AG04450 (cell line): ENCODE measurements at places on chromosomes 4 and X. TPM values are rescaled to one million over a fixed set of nuclear protein-coding genes. Genes with fewer than 3 reads are reported as not detected.
A peak's percentile ranks its signal among the peaks of the same experiment; 100 is the strongest.

DNA sequence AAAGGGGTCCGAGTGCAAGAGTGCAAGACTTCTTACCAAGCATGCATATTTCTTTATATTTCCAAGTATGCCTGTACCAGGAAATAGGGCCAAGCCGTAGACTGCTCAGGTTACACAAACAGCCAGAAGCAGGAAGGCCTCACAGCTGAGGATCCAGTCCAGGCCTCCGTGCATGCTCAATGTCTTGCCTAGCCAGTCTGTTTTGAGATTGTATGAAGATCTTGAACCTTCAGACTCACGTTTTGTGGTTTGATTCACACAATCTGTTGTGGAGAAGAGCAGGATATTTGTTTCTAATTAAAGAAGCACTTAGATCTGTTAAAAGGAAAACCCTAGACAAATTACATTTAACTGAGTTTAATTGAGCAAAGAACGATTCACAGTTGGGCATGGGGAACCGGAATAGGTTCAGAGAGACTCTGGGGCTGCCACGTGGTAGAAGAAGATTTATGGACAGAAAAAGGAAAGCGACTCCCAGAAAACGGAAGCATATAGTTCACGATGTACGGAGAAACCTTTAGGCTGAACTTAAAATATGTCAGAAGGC, 1.2 kb downstream of the MGST2 start:
- no peak for DNase-seq

DNA sequence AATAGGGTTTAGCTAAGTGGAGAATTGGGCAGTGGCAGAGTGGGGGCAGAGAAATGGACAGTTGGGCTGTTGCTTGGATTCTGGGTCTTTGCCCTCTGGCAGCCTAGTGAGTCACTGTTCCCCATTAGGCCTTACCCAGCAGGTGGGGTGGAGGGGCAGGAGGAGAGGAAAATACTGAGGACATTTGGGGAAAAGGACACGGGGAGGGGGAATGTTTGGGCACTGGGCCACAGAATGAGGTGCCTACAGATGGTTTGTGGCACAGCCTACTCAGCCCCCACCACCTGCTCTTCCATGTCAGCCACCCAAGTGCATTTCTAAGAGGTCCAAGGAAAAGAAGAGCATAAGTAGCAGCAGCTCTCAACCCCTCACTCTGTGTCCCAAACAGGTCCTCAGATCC, 13.0 kb downstream of the SLC16A2 start:
- no peak for DNase-seq

GRCh38 chr4:173357939-173358338, 12.8 kb upstream of the SAP30 start:
- no peak for DNase-seq

- no peak for DNase-seq
Measured at GRCh38 chr4:137532869-137533236, 559 bp upstream of the PCDH18 start.

DNA sequence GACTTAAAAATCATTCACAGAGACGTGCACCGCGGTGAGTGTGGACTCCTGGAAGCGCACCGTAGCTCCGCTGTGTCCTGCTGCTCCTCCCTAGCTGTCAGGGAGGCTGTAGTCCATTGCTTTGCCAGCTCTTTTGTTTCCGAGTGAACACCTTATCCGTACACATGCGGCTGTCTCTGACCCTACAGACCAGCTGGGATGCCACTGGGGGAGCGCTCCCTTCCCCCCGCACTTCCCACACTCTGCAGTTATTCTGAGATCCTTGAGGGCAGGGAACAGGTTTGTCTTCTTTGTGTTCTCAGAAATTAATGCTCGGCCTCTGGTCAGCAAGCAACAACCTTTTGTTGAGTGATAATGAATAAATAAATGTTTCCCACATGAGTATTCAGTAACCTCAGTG, 33.7 kb upstream of the MSANTD1 start:
- no peak for DNase-seq

GRCh38 chr4:24273136-24273535, 311.2 kb downstream of the DHX15 start:
- DNase-seq, result no peak

- DNase-seq, result no peak
Measured at GRCh38 chrX:71913156-71913950, 2.7 kb downstream of the NHSL2 start.

DNA sequence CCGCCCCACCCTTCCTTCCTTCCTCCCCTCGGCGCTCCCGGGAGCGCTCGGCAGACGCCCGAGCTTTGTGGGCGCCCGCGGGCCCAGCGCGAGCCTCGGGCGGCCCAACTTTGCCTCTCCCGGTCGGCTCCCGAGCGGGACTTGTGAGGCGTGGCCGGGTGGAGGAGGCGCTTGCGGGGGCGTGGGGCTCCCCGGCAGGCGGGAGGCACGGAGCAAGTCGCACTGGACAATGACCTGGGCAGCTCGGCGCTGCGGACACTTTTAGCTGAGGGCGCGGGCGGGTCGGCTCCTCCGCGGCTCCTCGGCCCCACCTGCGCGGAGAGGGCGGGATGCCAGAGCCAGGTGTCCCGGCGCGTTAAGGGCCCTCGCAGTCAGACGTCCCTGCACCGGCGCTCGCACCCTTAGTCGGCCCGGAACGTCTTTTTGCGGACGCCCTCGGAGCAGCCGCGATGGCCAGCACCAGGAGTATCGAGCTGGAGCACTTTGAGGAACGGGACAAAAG, 385 bp downstream of the DCLK2 start:
- no peak for DNase-seq

- DNase-seq, result peak; percentile 24
Measured at GRCh38 chr4:138174981-138175794, 67.0 kb downstream of the SLC7A11 start.

DNA sequence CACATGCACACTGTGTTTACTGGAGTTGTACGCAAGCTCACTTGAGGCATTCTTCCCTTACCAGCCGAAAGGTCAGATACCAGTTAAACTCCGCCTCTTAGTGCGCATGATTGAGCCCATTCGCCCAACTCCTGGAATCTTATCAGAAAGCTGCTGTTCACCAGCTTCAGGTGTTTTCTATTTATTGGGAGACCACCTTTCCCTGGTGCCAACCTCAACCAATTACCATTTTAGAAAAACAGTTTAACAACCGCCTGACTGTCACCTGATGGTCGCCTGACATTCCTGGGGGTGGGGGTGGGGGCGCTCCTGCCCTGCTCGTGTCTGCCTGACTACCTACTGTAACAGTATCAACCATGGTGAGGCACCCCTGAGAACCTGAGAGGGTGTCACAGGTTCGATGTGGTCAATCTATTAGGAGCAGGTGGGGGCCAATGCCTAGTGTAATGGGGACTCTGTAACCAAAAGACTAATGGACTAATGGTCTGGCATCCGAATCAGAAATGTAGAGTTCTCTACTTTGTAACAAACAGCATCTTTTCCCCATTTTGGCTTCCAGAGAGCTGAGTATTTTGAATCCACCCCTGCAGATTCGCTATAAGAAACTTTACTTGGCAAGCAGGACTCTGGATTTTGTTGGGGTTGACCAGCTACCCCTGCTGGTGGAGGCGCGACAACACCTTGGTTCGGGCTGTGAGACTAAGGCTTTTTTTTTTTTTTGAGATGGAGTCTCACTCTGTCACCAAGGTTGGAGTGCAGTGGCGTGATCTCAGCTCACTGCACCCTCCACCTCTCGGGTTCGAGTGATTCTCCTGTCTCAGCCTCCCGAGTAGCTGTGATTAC, 58.2 kb upstream of the ZNF157 start:
- DNase-seq, result peak; percentile 29

GRCh38 chr4:49044270-49044669, 58.2 kb downstream of the CWH43 start:
- DNase-seq, result no peak

DNA sequence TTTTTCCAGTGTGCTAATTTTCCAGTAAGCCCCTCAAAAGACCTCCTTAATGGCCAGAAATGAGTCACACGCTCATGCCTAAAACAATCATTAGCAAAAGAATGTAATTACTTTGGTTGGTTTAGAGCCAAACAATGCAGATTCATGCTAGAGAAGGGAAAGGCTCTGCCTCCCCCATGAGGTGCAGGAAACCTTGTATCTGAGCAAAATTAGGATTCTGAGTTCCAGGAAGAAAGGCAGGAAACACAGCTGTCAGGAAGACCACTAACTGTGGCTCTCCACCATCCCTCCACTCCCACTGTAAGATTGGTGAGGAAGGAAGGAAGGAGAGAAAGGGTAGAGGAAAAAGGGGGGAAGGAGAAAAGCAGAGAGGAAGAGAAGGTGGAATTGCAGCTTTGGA, 104.9 kb upstream of the DHX15 start:
- DNase-seq, result no peak

- DNase-seq, result no peak
Measured at GRCh38 chr4:112436987-112437386, 79.0 kb downstream of the NEUROG2 start.

GRCh38 chr4:158688813-158689212, 16.7 kb downstream of the ETFDH start:
- DNase-seq, result no peak

DNA sequence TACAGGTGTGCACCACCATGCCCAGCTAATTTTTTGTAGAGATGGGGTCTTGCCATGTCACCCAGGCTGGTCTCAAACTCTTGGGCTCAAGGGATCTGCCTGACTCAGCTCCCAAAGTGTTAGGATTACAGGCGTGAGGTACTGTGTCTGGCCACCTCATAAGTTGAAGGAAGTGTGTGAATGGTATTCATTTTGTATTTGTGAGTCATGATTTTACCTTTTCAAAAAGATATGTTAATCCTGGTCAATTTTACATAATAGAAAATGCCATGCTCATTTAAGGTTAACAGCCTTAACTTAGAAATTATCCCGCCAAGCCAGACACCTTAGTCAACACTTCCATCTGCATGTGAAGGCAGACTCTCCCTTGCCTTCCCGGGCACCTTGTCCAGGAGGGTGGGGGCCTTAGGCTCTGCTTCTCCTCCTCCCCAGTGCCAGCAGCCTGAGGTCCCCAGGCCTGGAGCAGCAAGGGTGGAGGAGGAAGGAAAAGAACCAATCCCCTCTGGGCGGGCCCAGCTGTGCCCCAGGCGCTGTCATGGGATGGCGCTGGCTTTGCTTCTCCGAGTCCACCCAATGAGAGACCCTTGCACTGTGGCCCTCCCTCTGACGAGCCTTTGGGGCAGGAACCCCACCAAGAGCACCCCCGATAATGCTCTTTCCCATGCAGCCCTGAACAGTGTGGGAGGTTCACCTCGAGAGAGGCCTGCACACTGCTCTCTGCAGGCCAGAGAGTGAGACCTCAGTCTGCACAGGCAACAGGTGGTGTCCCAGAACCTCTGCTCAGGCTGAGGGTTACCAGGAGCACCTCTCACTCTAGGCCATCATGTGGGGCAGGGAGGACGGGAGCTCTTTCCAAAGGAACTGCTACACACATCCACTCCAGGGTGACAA, 37.3 kb downstream of the RNF212 start:
- DNase-seq, result no peak

DNA sequence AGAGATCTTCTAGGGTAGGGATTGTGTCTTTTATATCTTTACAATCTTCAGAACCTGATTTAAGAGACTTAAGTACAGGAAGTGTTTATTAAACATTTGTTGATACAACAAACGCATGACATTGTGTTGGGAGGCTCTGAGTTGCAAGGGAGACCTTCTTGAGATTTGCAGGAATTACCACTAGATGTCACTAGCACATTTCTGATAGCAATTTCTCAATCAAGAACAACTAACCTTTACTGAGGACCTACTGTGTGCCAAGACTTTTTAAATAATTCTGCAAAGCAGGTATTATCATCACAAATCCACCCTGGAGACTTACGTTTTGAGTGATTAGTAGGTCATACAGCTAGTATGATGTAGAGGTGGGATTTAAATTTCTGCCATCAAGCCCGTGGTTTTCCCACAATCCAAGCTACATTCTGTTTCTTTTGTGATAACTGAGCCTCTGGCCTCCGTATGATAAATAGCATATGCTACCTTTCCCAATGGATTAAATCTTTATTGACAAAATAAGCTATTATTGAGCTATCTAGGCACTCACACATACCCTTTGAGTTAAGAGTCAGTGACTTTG, 986.0 kb downstream of the CCSER1 start:
- no peak for DNase-seq

DNA sequence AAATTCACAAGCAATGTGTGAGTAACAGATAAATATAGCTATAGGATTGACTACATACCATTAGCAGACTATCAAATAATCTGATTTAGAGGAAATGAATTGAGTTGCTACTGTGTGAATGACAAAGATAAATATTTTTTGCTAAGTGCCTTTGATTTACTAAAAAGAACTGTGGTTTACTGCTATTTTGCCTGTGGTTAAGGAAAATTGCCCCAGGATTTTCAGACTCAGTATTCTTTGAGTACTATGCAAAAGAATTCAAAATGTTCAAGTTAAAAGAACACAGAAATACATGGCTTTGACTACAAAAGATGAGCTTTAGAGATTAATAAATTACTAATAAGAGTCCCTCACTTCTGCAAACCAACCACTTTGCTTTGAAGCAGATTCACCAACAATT, 853.8 kb downstream of the ADGRL3 start:
- no peak for DNase-seq

Gene GAK
- polyA plus RNA-seq, result 17.0 and 21.5 TPM in 2 replicates

Gene SYP
- 0.07 and 0.15 TPM in 2 replicates for polyA plus RNA-seq

Gene HSD17B13
- polyA plus RNA-seq, result 0.09 TPM in 1 of 2 replicates, not detected in the other

Gene ETDA
- polyA plus RNA-seq, result not detected in 2 replicates

Gene DDIT4L
- polyA plus RNA-seq, result 2.0 and 2.2 TPM in 2 replicates

Gene GLUD2
- polyA plus RNA-seq, result 1.3 and 1.4 TPM in 2 replicates

Gene LDB2
- polyA plus RNA-seq, result 180 and 202 TPM in 2 replicates

Gene GAGE12J
- not detected in 2 replicates for polyA plus RNA-seq
